Osteoblast (primary cell): ENCODE measurements at places on chromosomes 2 and 18. TPM values are rescaled to one million over a fixed set of nuclear protein-coding genes. Genes with fewer than 3 reads are reported as not detected.

CAVIN2 gene
- 1.2 and 1.8 TPM in 2 replicates for total RNA-seq

- no peaks in the 10 kb centered on the region for H3K36me3 ChIP-seq
- H3K27me3 ChIP-seq = no peaks in the 10 kb centered on the region
- no peak overlapping the region for H3K27ac ChIP-seq
- H3K4me3 ChIP-seq = no peak overlapping the region
- no peak for DNase-seq
Observed at GRCh38 chr2:39408351-39409136, 28.5 kb downstream of the MAP4K3 start.

GRCh38 chr18:49174478-49174877, 223.7 kb upstream of the SMAD7 start:
- no peak overlapping the region for H3K4me3 ChIP-seq
- peaks cover 32% of the 10 kb centered on the region for H3K4me1 ChIP-seq
- no peak for DNase-seq
- H3K27ac ChIP-seq = peak overlapping the region; percentile 48
- no peaks in the 10 kb centered on the region for H3K36me3 ChIP-seq

MDH1B gene
- 0.88 and 2.2 TPM in 2 replicates for total RNA-seq

DNA sequence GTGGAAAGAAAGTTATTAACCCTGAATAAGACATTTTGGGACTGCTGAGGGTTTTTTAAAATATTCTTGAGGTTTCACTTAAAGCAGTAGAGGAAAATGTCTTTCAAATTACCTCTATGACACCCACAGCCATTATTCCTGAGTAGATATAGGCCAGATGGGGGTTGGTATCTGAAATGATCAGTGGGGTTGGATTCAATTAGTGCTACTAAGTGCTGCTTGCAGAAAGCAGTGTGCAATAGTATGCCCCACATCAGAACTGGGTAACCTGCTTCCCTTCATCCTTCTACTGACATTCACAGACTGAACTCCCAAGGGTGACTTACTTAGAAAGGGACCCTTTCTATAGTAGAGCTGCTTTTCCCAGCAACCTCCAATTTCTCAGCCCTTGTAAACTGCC, 7.3 kb upstream of the ETAA1 start:
- H3K4me1 ChIP-seq = peaks cover 40% of the 10 kb centered on the region
- no peaks in the 10 kb centered on the region for H3K36me3 ChIP-seq
- no peak for DNase-seq
- peak overlapping the region; percentile 42 for H3K27ac ChIP-seq

GRCh38 chr2:48332286-48332685, 197.7 kb upstream of the STON1 start:
- no peak overlapping the region for H3K27ac ChIP-seq
- no peak overlapping the region for H3K4me3 ChIP-seq
- no peaks in the 10 kb centered on the region for H3K36me3 ChIP-seq
- no peaks in the 10 kb centered on the region for H3K27me3 ChIP-seq
- no peaks in the 10 kb centered on the region for H3K4me1 ChIP-seq

PXDN gene
- 307 and 324 TPM in 2 replicates for total RNA-seq

LYPD6B gene
- total RNA-seq = 2.5 and 2.9 TPM in 2 replicates

- no peak overlapping the region for H3K4me3 ChIP-seq
- H3K36me3 ChIP-seq = no peaks in the 10 kb centered on the region
- no peaks in the 10 kb centered on the region for H3K27me3 ChIP-seq
- no peak for DNase-seq
- H3K4me1 ChIP-seq = no peaks in the 10 kb centered on the region
Observed at GRCh38 chr2:126900646-126901319, 2.1 kb downstream of the TEX51 start.

DNA sequence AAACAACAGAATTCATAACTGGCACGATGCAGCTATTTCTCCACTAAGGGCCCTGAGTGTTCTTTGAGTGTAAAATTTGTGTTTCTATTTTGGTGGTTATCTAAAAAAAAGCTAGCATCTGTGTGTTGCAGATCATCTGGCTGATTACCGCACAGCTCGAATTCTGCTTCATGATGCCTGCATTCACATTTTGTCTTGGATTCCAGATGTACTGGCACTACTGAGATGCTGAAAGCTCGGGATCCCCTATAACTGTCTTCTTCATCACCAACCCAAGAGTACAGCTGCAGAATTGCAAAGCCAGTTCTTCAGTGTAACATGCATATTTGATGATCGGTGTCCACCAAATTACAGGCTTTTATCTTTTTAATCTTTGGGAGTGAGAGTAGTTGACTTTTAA, 51.6 kb upstream of the ZNF532 start:
- H3K36me3 ChIP-seq = no peaks in the 10 kb centered on the region
- DNase-seq = no peak
- H3K4me1 ChIP-seq = no peaks in the 10 kb centered on the region
- no peak overlapping the region for H3K4me3 ChIP-seq

- H3K27me3 ChIP-seq = no peaks in the 10 kb centered on the region
- H3K4me1 ChIP-seq = no peaks in the 10 kb centered on the region
- no peaks in the 10 kb centered on the region for H3K36me3 ChIP-seq
Observed at GRCh38 chr2:164933671-164934189, 21.6 kb downstream of the SLC38A11 start.

DNA sequence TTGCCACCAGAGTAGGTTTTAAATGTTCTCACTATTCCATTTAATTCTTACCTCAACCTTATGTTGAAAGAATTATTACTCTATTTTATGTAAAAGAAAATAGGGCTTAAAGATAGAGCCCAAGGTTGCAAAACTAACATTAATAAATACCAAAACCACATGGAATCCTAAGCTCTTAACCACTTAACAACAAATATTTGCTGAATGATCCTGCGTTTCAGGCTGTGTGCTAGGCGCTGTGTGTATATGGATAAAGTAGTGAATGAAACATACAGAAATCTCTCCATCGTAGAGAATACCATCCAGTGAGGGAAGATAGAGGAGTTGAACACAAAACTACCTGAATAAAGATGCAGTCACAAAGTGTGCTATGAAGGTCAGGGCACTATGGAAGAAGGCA, 485.1 kb downstream of the THSD7B start:
- no peak for DNase-seq
- no peaks in the 10 kb centered on the region for H3K27me3 ChIP-seq
- no peak overlapping the region for H3K4me3 ChIP-seq

DNA sequence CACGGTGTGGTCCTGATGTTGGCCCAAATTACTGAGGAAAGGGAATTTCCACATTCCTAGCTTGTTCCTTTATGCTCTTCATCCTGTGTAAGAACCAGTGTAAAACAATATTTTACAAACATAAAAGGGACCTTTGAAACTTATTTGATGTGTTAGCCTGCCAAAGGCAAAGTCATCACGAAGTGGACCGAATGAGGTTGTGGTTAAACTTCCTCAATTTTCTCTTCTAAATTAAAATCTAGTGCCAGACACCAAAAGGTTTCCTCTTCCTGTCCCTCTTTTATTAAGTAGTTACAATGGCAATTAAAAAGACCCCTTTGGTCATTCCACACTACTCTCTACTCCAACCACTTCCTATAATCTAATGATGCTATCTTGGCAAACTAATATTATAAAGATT, 279.8 kb downstream of the AFF3 start:
- peaks cover 71% of the 10 kb centered on the region for H3K4me1 ChIP-seq
- no peaks in the 10 kb centered on the region for H3K36me3 ChIP-seq
- no peak for DNase-seq
- H3K27ac ChIP-seq = no peak overlapping the region

SNX17 gene
- total RNA-seq = 152 and 165 TPM in 2 replicates

- H3K27me3 ChIP-seq = no peaks in the 10 kb centered on the region
- no peaks in the 10 kb centered on the region for H3K36me3 ChIP-seq
- no peak for DNase-seq
- H3K27ac ChIP-seq = no peak overlapping the region
- peaks cover 16% of the 10 kb centered on the region for H3K4me1 ChIP-seq
Observed at GRCh38 chr2:85929096-85930050, 40.6 kb upstream of the ST3GAL5 start.

MLPH gene
- 25.7 and 32.1 TPM in 2 replicates for total RNA-seq

- no peak for DNase-seq
- H3K4me3 ChIP-seq = no peak overlapping the region
- no peaks in the 10 kb centered on the region for H3K36me3 ChIP-seq
Observed at GRCh38 chr2:8168876-8169424, 512.9 kb upstream of the ID2 start.

FOXD4L1 gene
- total RNA-seq = under 0.01 and 0.29 TPM in 2 replicates

GRCh38 chr2:10629819-10630532, 59.8 kb downstream of the NOL10 start:
- H3K36me3 ChIP-seq = peaks cover 21% of the 10 kb centered on the region
- no peak overlapping the region for H3K4me3 ChIP-seq
- H3K27ac ChIP-seq = no peak overlapping the region
- H3K27me3 ChIP-seq = no peaks in the 10 kb centered on the region

DNA sequence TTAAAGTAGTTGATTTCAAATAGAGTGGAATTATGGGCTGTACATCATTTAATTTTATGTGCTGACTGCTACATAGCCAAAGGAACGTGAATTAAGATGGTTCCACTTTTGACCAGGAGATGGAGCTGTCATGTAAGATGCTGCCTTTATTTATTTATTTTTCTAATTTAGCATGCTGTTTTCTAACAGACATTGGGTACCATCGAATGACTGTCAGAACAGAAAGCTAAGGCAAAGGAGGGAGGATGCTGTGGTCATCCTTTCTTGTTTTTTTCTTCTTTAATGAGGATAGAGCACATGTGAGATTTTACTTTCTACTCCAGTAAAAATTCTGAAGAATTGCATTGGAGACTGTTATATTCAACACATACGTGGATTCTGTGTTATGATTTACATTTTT, at the start of gene SCN2A:
Gene SCN2A, plus strand, starts transcription at position 185 of the 400 bp plus-strand sequence. CDS start 56,410 bp downstream, outside the sequence.
- H3K27me3 ChIP-seq = no peaks in the 10 kb centered on the region
- H3K27ac ChIP-seq = no peak within 1 kb of the TSS
- no peak for DNase-seq
- no peak within 1 kb of the TSS for H3K4me3 ChIP-seq
- no peaks in the 10 kb centered on the region for H3K4me1 ChIP-seq

- DNase-seq = no peak
- H3K36me3 ChIP-seq = no peaks in the 10 kb centered on the region
- H3K4me1 ChIP-seq = peaks cover 14% of the 10 kb centered on the region
Observed at GRCh38 chr2:79620679-79621078, 107.8 kb downstream of the CTNNA2 start.

- peaks cover 14% of the 10 kb centered on the region for H3K4me1 ChIP-seq
- DNase-seq = peak; percentile 39
- H3K4me3 ChIP-seq = peak overlapping the region; percentile 95
- peak overlapping the region; percentile 83 for H3K27ac ChIP-seq
- no peaks in the 10 kb centered on the region for H3K27me3 ChIP-seq
Observed at GRCh38 chr2:219386532-219387280, 1.0 kb downstream of the DNPEP start.

DNA sequence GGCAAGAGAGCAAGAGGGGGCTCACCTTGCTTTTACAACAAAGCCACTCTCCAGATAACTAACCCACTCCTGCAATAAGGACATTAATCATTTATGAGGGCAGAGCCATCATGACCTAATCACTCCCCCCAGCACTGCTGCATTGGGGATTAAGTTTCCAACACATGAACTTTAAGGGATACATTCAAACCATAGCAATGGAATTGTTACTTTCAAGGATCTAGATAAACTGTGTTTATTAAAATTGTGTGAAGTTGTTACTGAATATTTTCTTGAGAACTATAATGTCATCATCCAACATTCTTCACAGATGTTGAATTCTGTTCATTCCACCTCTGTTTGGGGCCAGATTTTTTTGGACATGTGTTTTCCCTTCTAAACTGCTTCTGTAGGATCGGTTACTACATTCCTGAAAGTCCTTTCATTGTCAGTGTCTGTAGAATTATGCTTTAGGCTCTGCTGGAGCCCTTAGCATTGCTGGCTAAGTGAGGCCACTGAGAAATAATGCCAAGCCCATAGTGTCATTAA, 50.4 kb downstream of the SPATS2L start:
- no peak overlapping the region for H3K4me3 ChIP-seq
- H3K27ac ChIP-seq = peak overlapping the region; percentile 45
- no peaks in the 10 kb centered on the region for H3K27me3 ChIP-seq
- no peaks in the 10 kb centered on the region for H3K36me3 ChIP-seq
- peaks cover 36% of the 10 kb centered on the region for H3K4me1 ChIP-seq

GRCh38 chr2:160406591-160407392, 86.8 kb downstream of the RBMS1 start:
- H3K36me3 ChIP-seq = no peaks in the 10 kb centered on the region
- DNase-seq = peak; percentile 78
- H3K27me3 ChIP-seq = no peaks in the 10 kb centered on the region
- peaks cover 60% of the 10 kb centered on the region for H3K4me1 ChIP-seq

GRCh38 chr18:36179562-36180355, 7.5 kb upstream of the MOCOS start:
- H3K4me3 ChIP-seq = no peak overlapping the region
- H3K4me1 ChIP-seq = peaks cover 10% of the 10 kb centered on the region
- H3K27me3 ChIP-seq = no peaks in the 10 kb centered on the region

GPAT2 gene
- total RNA-seq = 2.2 and 9.4 TPM in 2 replicates

RGPD3 gene
- total RNA-seq = 0.36 and 0.59 TPM in 2 replicates

GRCh38 chr2:102046135-102046986, 54.6 kb downstream of the IL1R2 start:
- H3K36me3 ChIP-seq = no peaks in the 10 kb centered on the region
- no peaks in the 10 kb centered on the region for H3K27me3 ChIP-seq
- no peak for DNase-seq
- peaks cover 61% of the 10 kb centered on the region for H3K4me1 ChIP-seq
- no peak overlapping the region for H3K4me3 ChIP-seq

- H3K36me3 ChIP-seq = no peaks in the 10 kb centered on the region
- H3K27ac ChIP-seq = no peak overlapping the region
- no peak overlapping the region for H3K4me3 ChIP-seq
- no peak for DNase-seq
Observed at GRCh38 chr18:72819050-72819449, 48.7 kb downstream of the NETO1 start.

DNA sequence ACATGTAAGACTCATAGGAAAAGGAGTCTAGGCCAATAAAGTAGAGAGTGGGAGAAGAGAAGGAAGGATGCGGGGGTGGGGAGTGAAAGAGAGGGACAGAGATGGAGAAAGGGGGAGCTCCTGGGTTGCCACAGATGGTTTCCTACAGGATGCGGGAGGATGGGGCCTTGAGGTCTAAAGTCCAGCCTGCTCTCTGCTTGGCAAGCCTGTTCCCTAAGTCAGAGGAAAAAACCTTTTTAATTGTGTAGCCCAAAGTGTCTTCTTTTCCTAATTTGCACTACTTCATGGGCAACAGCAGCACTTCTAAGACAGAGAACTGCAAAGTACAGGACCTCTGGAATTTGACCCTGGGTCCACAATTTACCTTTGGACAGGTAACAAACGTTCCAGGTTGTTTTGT, 1.4 kb upstream of the FAM110C start:
- H3K27me3 ChIP-seq = peaks cover 10% of the 10 kb centered on the region
- no peak overlapping the region for H3K4me3 ChIP-seq
- H3K27ac ChIP-seq = no peak overlapping the region
- no peaks in the 10 kb centered on the region for H3K36me3 ChIP-seq
- H3K4me1 ChIP-seq = no peaks in the 10 kb centered on the region

COL5A2 gene
- 632 and 879 TPM in 2 replicates for total RNA-seq

GRCh38 chr2:152391318-152391717, 56.3 kb downstream of the FMNL2 start:
- no peak overlapping the region for H3K27ac ChIP-seq
- no peaks in the 10 kb centered on the region for H3K36me3 ChIP-seq
- H3K4me3 ChIP-seq = no peak overlapping the region

GRCh38 chr2:231245249-231246094, 47.0 kb downstream of the ARMC9 start:
- no peak for DNase-seq
- H3K27ac ChIP-seq = no peak overlapping the region
- H3K4me1 ChIP-seq = peaks cover 15% of the 10 kb centered on the region
- H3K36me3 ChIP-seq = peaks cover 12% of the 10 kb centered on the region
- no peak overlapping the region for H3K4me3 ChIP-seq
